ENCODE measurements at places on chromosomes 1 and 21.
A peak's percentile ranks its signal among the peaks of the same experiment; 100 is the strongest.

DNA sequence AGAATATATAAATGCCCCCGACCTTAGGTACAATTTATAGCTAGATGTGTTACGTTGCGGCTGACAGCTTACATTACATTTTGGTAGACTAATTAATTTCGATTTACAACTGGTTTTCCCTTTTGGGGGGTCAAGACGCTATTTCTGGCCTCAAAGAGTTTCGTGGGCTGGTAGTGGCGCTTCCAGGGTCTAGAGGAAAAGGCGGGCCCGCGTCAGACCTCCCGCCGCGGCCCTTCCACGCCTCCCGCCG lies 391 bp downstream of the IFT25 start:
- no peak for DNase-seq

GRCh38 chr1:97608272-97608671 lies 312.6 kb downstream of the DPYD start:
- no peak for DNase-seq

GRCh38 chr1:180505732-180506335 lies 3.5 kb upstream of the ACBD6 start:
- no peak for DNase-seq

GRCh38 chr1:235416662-235417049 lies 49.4 kb downstream of the TBCE start:
- no peak for DNase-seq

GRCh38 chr1:25021591-25022215 lies 91.6 kb upstream of the RUNX3 start:
- DNase-seq = no peak

DNA sequence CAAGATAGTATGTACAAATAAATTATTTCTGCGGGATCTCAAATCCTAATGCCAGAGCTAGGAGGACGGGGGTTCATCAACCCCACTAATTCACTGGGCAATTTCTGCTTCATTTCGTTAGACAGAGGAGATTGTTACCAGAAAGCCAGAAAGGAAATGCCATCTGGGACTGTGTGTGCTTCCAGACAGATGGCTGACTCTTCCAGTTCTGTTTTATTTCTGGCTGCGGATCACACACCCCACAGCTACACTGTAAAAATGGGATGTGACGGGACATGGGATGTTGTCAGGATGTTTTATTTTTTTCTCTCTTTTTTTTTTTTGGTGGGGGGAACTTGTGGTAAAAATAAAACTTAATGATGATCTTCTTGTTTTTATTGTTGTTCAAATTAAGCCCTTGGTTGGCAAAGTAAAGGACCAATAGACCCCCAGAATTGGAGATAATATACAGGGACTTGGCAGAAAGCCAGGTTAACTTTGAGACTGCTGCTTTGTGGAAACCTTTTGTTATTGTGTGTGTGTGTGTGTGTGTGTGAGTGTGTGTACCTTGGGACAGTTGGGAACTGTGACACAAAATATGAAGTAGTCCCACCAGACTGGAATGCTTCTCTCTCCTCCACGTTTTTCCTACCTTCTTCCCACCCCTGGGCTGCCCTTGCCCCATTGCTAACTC lies 114.5 kb downstream of the NUF2 start:
- no peak for DNase-seq

GRCh38 chr1:61776091-61776490 lies 33.8 kb downstream of the PATJ start:
- no peak for DNase-seq

DNA sequence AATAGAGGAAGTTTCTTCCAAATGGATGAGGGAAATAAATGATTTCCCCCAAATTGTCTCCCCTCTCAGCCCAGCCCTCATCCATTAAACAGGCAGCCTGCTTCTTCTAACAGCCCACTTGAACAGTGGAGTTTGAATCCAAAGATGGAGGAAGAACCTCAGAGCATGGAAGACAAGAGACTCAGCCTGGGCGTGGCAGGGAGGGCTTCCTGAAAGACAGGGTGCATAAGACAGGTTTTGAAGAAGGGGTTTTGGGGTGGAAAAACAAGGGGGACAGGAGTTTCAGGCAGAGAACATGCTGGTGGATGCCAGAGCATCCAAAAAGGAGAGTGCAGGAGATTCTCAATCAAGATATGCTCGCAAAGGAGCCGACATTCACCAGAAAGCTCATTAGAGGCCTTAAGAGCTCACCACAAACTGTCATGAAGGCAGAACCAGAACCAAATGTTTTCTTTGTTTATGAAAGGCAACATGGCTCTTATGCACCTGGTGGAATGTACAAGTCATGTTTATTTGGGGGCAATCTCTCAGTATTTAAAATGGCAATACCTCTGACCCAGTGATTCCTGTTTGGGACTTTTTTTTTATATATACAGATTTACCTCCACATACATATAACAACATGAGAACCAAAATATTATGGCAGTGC lies 26.5 kb upstream of the TSPEAR start:
- DNase-seq = no peak

GRCh38 chr1:6756457-6756856 lies 28.8 kb upstream of the CAMTA1 start:
- no peak for DNase-seq

DNA sequence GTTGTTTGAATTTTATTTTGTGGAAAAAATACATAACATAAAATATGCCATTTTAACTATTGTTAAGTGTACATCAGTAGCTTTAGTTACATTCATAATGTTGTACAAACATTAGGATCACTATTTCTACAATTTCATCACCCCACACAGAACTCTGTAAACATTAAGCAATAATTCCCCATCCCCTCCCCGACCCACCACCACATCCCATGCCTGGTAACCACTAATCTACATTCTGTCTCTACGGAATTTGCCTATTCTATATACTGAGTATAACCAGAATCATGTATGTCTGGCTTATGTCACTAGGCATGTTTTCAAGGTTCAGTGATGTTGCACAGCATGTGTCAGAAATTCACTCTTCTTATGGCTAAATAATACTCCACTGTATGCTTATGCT lies 47.7 kb downstream of the CDC42BPA start:
- no peak for DNase-seq

DNA sequence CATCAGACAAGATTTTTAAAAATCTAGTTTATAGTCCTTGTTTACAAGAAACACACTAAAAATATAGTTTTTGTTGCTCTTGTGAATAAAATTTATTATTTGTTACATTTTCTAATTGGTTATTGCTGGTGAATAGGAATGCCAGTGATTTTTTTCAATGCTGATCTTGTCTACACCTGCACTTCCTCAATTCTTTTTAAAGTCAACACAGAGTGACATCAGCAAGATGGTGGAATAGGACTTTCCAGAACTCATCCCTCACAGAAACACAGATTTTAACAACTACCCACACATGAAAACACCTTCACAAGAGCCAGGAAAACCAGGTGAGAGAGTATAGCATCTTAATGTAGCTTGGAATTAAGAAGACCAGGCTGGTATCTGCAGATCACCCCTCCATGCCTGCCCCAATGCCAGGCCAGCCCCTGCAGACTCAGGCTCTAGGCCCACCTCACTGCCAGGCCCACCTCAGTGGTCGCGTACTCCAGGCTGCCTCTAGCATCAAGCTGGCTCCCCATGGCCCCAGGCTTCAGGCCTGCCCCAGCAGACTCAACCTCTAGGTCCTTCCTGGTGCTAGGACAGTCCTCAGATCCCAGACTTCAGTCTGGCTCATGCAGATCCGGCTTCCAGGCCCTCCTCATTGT lies 117.6 kb downstream of the WDR3 start:
- no peak for DNase-seq

- no peak for DNase-seq
Measured at GRCh38 chr1:25715888-25716287, 84.1 kb upstream of the SELENON start.

DNA sequence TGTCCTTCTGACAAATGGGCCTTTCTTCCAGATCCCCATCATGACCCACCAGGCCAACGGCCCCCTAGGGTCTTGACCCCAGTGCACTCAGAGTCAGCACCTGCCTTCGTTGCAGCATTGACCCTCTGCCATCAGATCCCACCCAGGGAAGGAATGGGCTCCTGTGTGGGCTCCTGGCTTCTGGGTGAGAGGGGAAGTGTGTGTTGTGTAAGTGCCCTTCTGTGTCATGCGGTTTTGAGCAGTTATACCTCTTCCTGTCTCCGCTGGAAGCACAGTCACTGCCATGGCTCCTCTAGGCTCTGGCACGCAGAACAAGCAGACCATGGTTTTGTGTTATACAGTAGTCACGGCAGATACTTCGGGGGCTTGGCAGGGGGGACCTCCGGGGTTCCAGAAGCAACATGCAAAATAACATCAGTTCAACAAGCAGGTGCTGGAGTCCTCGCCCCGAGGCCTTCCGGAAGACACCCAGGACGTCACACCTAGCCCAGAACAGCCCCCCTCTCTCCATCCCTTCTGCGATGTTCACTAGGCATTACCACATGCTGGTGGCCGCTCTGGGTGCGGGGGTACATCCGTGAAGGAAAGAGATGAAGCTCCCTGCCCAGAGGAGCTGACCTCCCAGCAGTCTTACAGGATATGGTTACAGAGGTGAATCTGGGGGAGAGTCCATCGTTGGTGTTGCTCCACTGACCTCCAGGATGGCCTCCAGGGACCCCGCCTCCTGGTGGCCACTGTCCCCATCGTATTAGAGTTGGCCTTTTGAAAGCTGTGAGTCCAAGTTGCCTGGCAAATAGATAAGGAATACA lies 17.4 kb upstream of the KCNAB2 start:
- DNase-seq = peak; percentile 27

DNA sequence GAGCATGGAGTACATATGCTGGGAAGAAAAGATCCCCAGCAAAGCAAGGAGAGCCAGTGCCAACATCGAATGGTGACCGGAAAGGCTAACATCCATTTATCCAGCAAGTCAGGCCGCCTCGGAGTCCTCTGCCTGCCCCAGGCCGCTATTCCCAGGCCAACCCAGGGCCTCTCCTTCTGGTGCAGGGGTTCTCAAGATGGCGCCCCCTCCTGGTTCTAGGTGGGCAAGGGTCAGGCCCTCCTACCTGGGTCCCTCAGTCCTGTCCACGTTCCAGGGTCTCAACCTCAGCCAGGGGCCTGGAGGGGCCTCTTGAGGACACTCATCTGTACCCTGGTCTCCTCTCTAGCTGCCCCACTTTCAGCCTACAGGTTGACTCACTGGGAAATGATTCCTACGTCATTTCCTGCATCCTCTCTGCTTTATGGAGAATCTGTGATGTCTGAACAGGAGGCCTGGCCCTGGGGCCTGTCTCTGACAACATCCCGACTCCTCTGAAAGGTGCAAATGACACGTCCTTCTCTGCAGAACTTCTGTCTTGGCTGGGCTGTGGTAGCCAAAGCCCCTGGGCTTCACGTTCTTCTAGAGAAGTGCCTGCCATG lies 145.3 kb downstream of the PSMG1 start:
- DNase-seq = no peak

DNA sequence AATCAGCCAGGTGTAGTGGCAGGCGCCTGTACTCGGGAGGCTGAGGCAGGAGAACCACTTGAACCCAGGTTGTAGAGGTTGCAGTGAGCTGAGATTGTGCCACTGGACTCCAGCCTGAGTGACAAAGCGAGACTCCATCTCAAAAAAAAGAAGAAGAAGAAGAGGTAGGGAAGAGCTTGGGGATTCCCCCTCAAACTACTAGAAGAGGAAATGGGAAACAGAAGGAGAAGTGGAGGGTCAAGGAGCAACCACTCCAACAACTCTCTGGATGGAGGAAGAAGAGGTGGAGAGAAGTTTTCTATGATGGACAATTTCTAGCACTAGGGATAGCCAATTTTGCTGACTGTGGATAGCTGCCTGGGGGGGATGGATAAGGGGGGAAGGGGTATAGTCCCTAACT lies 14.9 kb upstream of the SLAMF9 start:
- no peak for DNase-seq

DNA sequence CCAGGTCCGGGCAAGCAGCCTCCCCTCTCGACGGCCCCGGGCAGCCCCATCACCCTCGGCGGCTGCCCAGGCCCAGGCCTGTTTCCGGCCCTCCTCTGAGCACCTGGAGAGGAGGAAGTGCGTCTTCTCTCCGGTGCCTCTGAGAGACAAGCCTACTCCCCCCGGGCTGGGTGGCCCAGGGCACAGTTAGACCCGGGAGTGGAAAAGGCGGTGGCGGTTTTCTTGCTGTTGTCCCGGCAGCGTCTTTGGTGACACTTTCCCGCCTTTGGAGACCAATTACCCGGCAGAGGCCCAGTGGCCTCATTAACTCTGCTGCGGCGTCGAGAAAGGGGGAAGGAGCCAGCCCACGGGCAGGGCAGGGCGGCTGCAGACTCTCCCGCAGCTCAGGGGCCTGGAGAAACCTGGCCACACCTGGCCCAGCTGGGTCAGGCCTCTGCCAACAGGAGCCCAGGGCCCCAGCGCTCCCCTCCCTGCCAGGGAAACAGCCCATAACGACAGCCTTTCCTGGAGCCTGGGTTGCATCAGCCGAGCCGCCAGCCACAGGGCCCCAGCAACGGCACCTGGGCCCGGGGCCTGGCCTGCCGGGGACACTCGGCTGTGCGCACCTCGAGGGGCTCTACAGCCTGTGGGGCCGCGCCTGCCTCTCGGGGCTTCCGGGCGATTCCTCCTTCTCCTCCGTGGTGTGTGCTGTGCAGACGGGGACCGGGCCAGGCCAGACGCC lies 28.4 kb upstream of the C1orf159 start:
- DNase-seq = peak; percentile 27

- no peak for DNase-seq
Measured at GRCh38 chr1:155472491-155473083, 90.0 kb downstream of the ASH1L start.

DNA sequence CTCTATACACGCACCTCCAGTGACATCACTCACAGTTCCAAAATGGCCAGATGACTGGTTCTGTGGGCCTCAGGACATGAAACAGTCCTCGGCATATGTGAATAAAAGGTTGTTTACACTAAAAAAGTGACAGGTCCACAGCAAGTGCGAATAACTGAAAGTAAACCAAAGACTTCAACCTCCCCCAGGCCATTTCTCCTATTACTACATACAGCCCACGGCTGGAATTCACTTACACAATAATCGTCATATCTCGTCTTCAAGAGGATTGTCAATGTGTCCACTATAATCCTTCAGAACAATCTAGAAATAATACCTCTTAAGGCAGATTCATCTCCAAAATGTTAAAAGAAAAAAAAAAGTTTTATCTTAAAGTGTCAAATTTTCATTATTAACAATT lies 1.9 kb upstream of the PRDM15 start:
- DNase-seq = no peak

DNA sequence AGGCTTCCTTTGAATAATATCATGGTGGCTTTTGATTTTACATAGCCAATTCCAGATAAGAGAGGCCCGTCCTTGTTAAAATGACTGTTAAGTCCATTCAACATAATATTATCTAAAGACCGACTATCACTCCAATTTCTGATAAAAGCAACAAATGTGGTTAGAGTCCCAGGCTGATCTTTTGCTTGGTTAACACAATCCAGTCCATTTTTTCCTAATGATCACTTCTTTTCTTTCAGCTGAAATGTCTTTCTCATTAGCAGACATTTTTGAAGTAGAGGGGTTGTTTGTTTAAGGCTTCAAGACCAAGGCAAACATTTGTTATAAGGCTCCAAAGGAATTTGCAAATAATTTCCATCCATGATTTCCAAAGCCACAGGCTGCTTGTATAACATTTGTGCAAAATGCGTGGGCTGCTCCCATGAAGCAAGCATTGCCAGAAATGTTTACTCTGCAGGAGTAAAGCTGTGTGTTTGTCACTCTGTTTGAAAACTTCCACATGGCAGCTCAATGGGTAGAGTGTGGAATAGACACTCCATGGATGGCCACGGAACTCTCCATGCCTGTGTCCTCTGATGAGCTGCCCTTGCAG lies 111.5 kb downstream of the PSMG1 start:
- DNase-seq = no peak

- no peak for DNase-seq
Measured at GRCh38 chr1:160401487-160401805, 1.1 kb downstream of the VANGL2 start.

GRCh38 chr21:42868196-42868595 lies 11.1 kb downstream of the WDR4 start:
- DNase-seq = no peak

Data from stimulated activated CD8-positive, alpha-beta memory T cell treated with anti-CD3 and anti-CD28 coated beads, Interleukin-15, amount 100 ng/mL, for 1 hour (primary cell).